ENCODE measurements at places on chromosomes 5 and 9.

GRCh38 chr5:63963080-63963735 is 963 bp upstream of the HTR1A start:
- no peak for ATAC-seq

DNA sequence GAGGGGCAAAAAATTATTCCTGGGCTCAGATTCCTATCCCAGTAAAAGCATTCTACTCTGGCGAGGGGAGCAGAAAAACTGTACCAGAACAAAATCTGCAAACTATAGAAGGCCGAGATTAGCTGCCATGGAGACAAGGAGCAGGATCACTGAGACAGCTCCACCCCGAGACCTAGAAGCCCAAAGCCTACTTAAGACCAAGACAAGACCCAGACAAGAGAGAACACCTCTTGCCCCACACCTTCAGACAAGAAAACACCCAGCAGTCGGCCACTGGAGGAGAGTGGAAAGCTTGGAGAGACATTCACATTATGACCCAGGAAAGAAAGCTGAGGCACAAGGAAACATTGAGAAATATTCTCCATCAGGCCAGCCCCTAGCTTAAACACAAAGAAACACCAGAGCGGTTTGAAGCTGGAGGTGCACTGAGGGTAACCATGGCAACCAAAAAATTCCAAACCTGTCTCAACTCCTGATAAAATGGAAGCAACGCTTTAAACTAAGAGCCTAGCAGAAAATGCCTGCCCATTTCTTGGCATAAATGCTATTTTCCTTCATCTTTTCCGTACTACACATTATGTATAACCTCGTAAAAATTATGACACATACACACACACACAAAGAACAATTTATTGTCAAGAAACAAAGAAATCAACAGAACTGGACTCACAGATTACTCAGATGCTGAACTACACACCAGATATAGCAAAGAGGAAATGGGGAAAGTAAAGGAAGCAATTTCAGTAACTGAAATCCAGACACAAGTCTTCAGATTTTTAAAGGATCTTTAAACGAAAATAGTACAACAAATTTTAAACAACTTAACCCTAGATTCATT is 53.8 kb upstream of the FTMT start:
- no peak for ATAC-seq

- no peak for ATAC-seq
These were observed 18.5 kb upstream of the SLC24A2 start for GRCh38 chr9:19807182-19807892.

GRCh38 chr9:84709056-84709455 is 39.5 kb downstream of the NTRK2 start:
- no peak for ATAC-seq

DNA sequence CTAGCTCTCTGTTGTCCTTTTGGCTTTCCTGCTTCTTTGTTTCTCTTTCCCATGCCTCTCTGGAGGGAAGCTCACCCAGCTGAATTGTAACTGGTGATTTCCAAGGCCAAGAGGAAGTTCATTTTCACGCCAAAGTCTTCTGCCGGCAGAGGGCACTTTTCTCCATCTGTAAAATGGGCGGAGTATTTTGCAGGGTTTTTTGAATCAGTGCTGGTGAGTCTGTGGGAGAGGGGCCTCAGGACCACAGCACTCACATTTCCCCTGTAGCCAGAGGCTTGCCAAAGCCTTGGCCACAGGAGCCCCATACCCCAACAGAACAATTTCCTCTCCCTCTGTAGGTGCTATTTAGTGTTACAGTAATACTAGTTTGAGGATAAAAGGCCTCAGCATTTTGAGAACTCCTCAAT is 42.3 kb upstream of the MATR3 start:
- ATAC-seq = peak; percentile 51

DNA sequence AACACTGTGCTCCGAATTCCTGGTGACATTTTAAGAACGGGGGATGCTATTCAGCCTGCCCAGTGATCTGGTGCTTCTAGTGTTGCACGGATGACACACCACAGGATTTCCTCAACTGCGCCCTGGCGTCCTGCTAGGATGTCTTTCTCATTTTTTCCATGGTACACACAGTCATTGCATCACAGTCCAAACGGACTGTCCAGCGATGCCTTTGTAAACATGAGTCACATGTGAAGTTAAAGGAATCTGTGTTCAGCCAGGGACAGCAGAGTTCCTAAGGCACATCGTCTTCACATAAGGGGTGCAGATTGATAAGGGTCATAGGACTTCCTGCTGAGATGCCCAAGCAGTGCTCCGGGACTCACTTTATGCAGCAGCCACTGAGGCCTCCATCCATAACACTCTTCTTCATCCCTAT is 9.3 kb upstream of the PTPN3 start:
- ATAC-seq = no peak

DNA sequence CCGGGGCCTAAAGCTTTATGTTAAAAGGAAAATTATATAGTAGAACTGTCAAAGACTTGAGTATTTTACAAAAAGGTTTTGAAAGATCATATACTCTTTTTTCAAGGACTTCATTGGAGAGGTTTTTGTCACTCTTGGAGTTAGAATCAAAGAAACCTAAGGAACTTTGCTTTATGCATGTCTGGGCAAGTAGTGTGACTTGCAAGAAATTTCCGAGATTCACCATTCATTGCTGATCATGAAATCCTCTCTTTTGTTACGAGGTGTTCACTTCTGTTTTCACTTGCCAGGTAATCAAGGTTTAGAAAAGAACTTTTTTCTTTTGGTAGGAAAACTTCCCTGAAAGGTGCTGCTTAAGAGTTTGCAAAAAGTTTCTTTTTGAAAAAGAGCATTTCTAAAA is 64.8 kb downstream of the NUP214 start:
- no peak for ATAC-seq

GRCh38 chr9:14318361-14318760 is 4.4 kb upstream of the NFIB start:
- ATAC-seq = no peak

DNA sequence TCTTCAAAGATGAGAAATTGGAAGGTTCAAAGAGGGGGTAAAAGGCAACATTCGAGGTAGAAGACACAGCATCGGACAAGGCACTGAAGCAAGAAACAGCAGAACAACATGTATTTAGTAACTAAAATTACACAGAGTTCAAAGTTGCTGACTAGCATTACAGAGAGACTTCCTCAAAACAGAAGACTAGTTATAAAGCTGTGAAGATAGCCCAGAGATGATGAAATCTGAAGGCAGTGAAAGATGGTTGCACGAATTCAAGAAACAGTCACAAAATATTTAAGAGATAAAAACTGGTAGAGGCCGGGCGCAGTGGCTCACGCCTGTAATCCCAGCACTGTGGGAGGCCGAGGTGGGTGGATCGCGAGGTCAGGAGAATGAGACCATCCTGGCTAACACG is 16.3 kb downstream of the MAPKAP1 start:
- no peak for ATAC-seq

DNA sequence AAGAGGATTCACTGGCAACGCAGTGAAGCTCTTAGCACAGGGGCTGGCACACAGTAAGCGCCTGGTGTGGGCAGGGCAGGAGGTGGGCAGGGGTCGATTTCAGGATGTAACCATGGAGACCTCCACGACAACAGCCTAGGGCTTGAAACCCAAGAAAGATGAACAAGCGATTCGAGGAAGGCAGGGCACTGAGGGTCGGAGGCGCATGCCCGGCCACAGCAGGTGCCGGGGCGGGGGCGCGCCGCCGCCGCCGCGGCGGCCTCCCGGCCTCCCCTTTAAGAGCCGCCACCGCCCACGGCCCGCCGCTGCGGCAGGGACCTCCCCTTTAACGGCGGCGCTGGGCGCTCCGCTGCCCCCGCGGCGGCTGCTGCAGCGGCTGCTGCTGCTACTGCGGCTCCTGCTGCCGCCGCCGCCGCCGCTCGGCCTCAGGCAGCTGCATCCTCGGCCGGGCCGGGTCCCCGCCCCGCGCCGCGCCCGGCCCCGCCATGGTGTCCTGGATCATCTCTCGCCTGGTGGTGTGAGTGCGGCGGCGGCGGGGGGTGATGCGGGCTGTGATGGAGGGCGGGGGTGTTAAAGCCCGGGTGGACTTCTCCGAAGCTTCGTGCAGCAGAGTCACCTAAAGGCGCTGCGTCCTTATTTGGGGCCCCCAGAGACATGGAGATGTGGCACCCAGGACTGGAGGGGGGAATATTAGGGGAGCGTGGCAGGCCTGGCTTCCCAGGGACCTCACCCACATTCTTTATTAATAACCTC is at the start of gene REEP2:
Gene REEP2, plus strand, starts transcription at position 334 of the 753 bp plus-strand sequence. Its CDS starts 152 bp downstream, at position 486.
- ATAC-seq = peak; percentile 83

DNA sequence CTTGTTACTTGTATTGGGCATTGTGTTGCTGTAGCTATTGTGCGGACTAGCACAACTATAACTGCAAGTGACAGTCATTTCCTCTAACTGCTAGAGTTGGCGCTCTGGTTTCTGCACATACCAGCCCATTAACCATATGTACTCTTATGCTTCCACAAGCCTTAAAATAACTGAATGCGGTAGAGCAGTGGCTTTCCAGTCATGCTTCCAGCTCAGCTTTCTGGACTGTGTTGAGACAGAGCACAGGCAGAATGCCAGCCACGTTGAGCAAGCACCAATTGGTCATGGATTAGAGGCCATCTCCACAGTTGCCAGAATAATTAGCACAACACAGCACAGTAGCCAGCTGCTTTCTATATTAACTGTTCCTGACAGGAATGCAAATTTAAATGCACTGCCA is 12.2 kb downstream of the INVS start:
- ATAC-seq = no peak

DNA sequence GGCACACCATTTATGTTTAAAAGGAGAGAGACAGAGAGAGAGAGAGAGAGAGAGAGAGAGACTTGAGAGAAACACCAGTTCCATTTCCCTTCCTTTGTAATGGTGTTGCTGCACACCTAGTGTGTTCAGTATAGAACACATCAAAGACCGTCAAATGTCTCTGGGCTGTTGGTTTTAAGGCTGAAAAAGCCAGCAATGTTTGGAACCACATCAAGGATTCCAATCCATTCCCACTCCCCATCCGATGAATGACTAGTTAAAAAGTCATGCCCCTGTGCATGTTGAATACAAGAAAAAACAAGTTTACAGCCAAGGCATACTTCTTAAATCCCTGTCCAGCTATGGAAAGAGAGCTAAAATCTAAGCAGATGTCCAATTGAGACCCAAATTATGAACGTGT is 83.0 kb upstream of the IFNE start:
- ATAC-seq = no peak

- no peak for ATAC-seq
These were observed 316.9 kb downstream of the KCNN2 start for GRCh38 chr5:114678778-114679177.

- no peak for ATAC-seq
These were observed 418.2 kb downstream of the TUSC1 start for GRCh38 chr9:25260046-25260445.

DNA sequence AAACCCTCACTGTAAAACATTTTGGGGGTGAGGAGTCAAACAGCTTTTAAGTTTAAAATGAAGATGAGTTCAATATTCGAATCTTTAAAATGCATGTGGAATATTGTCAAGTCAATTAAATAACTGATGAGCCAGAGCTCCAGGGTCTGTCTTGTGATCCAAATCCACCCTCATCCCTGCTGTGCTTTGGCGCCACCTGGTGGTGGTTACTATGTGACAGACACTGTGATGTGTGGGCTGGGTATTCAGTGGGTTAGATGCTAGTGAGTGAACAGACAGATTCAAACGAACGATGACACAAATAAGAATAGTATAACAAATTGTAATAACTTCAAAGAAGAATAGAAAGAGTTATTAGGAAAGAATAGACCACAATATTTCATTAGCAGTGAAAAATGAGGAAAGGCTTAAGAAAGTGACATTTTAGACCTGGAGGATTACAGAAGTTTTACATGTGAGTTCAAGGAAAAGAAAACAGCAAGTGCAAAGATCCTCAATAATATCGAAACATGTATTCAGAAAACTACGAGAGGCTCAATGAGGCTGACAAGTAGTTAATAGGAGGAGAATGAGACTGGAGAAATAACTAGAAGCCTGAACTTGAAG is 51.4 kb upstream of the CHSY3 start:
- peak; percentile 67 for ATAC-seq

- ATAC-seq = no peak
These were observed 39.5 kb downstream of the ADAMTS12 start for GRCh38 chr5:33852319-33852718.

- no peak for ATAC-seq
These were observed 162.2 kb downstream of the OXCT1 start for GRCh38 chr5:41707853-41708603.

DNA sequence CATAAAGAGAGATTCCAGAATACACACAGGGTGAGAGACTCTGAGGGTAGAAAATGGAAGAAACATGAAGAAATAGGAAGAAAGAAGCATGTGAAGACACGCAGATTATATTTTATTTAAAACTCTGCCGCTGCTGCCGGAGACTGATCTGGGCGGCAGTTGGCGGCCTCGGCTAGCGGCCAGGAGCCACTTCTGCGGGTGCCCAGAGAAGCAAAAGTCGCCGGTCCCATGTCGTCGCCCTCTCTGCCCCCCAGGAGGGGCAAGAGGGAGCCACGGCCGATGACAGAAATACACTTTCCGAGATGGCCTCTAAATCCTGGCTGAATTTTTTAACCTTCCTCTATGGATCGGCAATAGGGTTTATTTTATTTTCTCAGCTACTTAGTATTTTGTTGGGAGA is 40.9 kb downstream of the ANKRD55 start:
- ATAC-seq = no peak

- no peak for ATAC-seq
These were observed 1.6 kb downstream of the CEMIP2 start for GRCh38 chr9:71766663-71767062.

- ATAC-seq = no peak
These were observed 17.1 kb downstream of the LVRN start for GRCh38 chr5:115979201-115980041.

DNA sequence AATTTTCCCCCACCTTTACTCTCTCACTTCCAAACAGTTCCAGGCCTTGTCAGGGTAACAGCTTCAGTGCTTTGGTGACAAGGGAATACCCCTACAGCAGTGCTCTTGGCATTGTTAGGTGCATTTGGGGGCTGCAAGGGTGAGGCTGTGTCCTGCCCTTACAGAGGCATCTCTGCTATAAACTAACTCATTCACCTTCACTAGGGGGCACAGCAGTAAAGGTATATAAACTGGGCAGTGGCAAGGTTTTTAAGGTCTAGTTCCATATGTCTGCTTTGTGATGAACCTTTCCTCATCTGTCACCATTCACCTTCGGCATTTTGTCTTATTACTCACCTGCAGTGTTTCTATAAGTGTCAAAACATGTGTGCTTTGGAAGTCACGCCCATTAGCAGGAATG is 79.1 kb upstream of the GPR151 start:
- no peak for ATAC-seq

GRCh38 chr9:124699575-124699974 is 71.5 kb downstream of the NR6A1 start:
- ATAC-seq = no peak

- ATAC-seq = no peak
These were observed 25.7 kb upstream of the BARHL1 start for GRCh38 chr9:132556714-132557113.

DNA sequence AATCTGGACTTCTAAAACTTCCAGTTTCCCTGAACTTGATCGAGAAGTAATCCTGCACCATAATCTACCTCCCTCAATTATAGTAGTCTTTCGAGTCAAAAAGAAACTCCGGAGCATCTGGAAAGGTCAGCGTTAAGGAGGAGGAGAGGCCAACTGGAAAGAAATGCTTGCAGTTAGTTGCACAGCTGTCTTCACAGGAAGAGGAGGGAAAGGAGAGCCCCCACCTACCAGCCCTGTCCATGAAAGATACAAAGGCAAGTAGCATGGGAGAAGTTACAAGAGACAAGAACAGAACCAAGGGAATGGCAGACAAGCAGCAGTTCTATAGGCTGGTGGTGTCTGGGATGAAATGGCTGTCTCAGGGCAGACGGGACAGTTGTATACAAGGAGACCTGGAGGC is 170.6 kb downstream of the RAB3C start:
- no peak for ATAC-seq

Measured in stimulated activated memory B cell treated with anti-CD40 and anti-IgM and Interleukin-4, amounts not matched to agents 10 μg/mL and 1 μg/mL and 100 μg/mL, for 72 hours (primary cell).